GF-D8 (cell line): ENCODE measurements at places on chromosomes 3 and 15.

- DNase-seq: no peak
Observed at GRCh38 chr15:92627014-92627413, 28.6 kb downstream of the FAM174B start.

DNA sequence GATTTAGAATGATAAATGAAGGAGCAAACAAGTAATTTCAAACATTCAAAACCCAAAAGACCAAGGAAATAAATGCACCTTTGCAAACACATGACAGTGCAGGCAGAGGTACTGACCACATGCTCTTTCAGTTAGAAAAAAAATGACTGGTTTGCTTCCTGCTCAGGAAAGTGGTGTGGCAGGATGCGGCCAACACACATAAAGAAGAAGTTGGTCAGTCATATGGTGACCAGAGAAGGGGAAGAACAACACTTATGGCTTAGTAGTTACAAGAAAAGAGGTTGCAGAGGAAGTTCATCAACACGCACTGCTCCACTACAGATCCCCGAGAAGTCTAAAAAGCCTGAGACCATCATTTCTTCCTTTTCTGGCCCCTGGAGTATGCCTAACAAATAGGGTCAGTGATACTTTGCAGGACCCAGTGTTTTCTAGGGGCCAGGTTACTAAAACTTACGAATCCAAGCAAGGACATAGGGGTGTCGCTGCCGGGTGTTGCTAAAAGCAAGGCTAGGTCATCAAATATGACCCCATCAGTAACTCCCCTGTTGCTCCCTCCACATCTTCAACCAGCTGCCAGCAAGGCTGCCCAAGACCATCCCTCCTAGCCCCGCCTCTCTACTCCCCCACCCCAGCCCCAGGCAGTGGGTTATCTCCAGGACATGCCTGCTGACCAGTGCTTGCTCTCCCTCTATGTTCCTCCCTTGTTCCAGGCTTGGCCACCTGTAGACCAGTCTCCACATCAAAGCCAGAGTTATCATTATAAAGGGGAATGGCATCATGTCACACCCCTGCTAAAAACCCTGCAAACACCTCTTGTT, 11.2 kb downstream of the ATP8B4 start:
- DNase-seq: peak; percentile 82

GRCh38 chr3:39809995-39810595, 686 bp downstream of the MYRIP start:
- DNase-seq: no peak

DNA sequence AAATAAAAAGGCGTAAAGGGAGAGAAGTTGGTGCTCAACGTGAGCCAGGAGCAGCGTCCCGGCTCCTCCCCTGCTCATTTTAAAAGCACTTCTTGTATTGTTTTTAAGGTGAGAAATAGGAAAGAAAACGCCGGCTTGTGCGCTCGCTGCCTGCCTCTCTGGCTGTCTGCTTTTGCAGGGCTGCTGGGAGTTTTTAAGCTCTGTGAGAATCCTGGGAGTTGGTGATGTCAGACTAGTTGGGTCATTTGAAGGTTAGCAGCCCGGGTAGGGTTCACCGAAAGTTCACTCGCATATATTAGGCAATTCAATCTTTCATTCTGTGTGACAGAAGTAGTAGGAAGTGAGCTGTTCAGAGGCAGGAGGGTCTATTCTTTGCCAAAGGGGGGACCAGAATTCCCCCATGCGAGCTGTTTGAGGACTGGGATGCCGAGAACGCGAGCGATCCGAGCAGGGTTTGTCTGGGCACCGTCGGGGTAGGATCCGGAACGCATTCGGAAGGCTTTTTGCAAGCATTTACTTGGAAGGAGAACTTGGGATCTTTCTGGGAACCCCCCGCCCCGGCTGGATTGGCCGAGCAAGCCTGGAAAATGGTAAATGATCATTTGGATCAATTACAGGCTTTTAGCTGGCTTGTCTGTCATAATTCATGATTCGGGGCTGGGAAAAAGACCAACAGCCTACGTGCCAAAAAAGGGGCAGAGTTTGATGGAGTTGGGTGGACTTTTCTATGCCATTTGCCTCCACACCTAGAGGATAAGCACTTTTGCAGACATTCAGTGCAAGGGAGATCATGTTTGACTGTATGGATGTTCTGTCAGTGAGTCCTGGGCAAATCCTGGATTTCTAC, at the start of gene RARB:
Gene RARB (plus strand): TSS at position 322 of the 847 bp plus-strand sequence. CDS start 469 bp downstream, at position 791.
- no peak for DNase-seq

DNA sequence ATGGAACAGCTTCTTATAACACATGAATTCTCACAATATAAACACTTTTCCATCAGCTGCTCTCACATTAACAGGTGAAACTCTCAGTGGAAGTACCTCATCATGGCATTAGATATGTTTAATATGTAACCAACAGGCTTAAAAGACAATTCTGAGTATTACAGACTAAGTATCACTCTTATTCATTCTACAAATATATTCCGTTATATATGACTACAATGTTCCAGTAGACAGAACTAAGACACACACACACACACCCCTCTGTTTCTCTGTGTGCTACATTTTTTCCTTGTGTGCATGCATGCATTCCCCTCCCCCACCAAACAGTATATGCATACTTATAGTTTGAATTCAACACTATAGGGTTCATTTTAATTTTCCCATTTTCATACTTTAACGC, 32.4 kb downstream of the MRPL3 start:
- no peak for DNase-seq

- no peak for DNase-seq
Observed at GRCh38 chr3:40310705-40311104, 1.2 kb downstream of the EIF1B start.

DNA sequence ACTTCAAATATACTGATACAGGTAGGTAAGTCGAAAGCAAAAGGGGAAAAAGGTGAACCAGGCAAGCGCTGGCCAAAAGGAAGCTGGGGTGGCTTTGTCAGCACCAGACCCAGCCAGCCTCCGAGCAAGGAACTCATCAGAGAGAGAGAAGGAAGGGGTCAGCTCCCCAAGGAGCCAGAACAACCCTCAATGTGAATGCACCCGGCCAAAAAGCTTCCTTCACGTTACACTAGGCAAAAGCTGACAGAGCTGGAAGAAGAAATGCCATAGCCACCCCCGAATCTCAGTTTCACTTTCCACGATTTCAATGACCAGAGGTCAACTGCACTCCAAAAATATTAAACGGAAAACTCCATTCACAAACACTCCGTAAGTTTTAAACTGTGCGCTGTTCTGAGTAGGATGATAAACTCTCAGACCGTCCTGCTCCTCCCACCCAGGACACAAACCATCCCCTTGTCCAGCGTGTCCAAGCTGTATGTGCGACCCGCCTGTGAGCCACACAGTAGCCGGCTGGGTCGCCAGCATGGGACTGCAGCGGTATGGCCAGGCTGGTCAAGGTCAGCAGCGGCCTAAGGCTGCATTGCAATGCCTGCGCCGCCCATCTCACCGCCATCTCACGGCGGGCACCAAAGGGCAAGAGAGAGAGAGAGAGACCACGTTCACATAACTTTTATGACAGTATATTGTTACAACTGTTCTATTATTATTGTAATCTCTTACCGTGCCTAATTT, 29.7 kb downstream of the CYFIP1 start:
- DNase-seq: no peak
